ENCODE measurements at places on chromosomes 5 and 9. TPM values are rescaled to one million over a fixed set of nuclear protein-coding genes. Genes with fewer than 3 reads are reported as not detected.

GRCh38 chr9:110283751-110284150 lies 27.4 kb upstream of the TXN start:
- DNase-seq = no peak

DNA sequence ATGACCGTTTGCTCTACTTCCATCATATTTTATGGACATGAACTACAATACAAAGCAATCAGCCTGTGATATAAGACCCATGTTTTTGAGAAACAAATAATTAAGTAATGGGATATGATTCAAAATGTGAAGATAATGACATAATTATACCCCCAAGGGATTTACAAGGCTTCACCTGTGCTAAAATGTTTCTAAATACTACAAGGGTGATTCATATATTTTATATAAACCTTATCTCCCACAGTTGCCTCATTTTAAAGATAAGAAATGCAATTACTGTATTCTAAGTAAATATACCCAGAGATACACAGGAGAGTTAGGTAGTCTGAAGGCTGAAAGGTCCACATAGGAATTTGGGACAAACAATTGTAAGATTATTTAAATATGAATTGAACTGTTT lies 662.0 kb upstream of the CHD1 start:
- DNase-seq = no peak

GRCh38 chr9:113360242-113360842 lies 11.0 kb downstream of the BSPRY start:
- no peak for DNase-seq

- DNase-seq = peak; percentile 39
These were observed 405.4 kb upstream of the ACTBL2 start for GRCh38 chr5:57887851-57888621.

DNA sequence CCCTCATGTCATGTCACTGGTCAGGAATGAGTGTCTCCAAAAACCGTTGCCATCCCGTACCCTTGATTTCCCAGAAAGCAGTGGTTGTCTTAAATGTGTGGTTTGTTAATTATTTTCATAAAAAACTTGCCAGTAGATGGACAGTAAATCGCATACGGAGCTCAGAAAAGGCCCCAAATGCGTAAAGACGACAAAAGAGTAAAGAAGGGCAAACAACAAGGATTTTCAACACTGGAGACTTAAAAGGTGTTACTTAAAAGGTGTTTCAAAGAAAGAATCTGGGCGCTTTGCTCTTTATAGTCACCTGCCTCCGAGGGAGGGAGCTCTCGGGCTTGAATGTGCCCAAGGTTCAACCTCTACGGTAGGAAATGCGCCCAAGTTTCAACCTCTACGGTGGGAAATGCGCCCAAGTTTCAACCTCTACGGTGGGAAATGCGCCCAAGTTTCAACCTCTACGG lies 734 bp downstream of the KIF27 start:
- peak; percentile 71 for DNase-seq

DNA sequence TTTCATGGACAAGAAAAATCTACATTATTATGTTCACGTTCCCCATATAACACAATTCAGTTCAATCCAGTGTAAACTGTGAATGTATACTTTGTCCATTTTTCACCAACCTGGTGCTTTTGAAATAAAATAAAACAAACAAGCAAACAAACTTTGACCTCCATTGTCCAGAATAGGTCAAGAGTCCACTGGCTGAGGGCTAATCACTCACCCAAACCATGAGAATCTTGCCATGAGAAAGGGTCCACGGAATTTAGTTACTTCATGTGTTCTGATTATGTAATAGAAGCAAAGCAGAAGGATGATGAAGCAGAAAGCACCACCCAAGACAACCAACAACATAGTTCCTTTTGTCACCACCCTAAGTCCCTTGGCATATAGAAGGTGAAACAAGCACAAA lies 28.7 kb downstream of the DIAPH1 start:
- DNase-seq = no peak

DNA sequence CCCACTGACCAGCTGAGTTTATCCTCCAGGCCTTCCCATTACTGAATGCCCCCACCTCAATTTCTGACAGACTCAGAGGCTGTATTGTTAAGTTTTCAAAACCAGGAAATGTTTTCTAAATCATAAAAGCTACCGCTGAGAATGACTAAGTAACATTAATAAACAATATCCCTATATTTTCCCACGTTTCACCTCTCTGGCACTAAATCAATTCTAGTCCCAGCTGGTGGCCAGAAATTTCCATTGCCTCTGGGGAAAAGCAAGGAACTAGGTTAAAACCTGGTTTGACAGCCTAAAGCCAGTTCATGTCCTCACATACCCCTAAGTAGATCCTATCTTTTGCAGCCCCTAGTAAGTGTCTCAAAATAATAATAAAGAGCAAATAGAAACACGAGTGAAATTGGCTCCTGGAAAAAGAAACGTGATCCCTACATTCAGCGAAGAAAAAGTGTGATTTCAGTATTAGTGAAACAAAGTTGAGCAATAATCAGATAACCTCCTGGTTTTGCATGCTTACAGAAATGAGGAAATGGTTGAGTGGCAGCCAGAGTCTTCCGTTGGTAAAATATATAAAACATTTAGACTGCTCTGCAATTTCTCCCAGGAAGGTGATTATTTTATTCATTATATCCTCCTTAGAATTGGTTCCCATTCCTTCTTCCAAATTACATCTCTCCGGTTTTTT lies 110.9 kb downstream of the ESM1 start:
- no peak for DNase-seq

DNA sequence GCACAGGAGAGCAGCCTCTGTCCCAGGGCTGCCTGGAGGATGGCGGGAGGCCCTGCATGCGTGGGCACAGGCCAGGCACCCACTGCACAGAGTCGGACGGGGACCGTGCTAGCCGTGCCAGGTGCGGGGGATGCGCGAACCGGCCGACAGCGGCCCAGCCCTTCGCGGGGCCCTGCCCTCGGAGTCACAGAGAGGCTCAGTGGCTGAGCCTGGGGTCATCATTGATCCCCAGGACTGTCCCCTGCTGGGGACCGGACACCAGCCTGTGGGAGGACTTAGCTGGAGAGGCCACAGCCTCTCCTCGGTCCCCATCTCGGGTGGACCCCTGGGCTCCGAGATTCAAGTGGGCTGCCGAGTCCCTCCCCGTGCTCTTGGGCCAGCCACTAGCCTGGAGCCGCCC lies 19.1 kb upstream of the LAMC3 start:
- DNase-seq = no peak

- peak; percentile 19 for DNase-seq
These were observed 42.8 kb downstream of the CAMSAP1 start for GRCh38 chr9:135864447-135865049.

DNA sequence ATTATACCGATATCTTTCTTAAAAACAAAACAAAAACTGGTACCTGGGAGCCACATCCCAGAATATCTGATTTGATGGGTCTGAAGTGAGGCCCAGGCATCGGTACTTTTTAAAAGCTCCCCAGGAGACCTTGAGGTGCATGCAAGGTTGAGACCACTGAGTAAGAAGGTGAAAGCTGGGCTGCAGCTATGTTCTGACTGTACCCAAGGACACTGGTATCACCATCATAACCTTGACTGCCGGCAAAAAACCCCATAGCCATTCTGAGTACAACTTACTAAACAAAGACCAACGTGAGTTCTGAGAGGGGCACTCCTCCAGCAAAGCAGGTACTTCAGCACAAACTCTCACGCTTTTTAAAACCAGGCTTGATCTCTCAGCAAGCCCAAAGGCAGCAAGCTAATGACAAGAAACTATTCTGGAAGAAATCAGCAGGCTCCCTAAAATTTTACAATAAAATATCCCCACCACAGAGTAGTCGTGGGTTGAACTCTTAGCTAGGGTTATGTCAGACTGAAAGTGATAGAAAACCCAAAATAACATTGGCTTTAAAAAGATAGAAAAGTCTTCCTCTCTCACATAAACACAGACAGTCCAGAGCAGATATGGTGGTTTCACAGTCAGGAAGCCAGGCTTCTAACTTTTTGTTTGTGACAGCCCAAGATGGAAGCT lies 263.9 kb downstream of the SAXO1 start:
- DNase-seq = no peak

DNA sequence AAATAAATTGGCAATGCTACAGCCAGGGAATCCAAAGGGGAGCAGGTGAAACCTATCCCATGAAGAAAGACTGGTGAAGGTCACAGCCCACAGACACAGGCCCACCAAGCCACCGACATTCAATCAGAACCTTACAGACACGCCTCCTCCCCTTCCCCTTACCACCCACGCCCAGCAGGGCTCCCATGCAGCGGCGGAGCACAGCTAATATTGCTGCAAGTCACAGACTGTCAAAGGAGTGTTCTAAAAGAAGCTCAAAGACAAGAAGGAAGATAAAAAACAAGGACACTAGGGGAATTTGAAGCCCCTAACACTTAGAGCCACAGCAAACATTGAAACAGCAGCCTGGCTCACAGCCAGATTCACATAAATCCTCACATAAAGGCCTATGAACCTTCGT lies 91.2 kb downstream of the MED10 start:
- DNase-seq = no peak

- no peak for DNase-seq
These were observed 899 bp upstream of the MED10 start for GRCh38 chr5:6379246-6379645.

The C1QTNF2 gene
- not detected for total RNA-seq

The NUP155 gene
- total RNA-seq = 33.7 TPM

The ELAVL2 gene
- 43.1 TPM for total RNA-seq

The SLC6A7 gene
- total RNA-seq = not detected

The IGIP gene
- 13.8 TPM for total RNA-seq

The OLFM1 gene
- 23.3 TPM for total RNA-seq

The SMIM15 gene
- 30.0 TPM for total RNA-seq

The LIFR gene
- 120 TPM for total RNA-seq

The CTNNA1 gene
- total RNA-seq = 210 TPM
